Cerebellar cortex (tissue), 1 donor: ENCODE measurements at places on chromosomes 2 and 18.

DNA sequence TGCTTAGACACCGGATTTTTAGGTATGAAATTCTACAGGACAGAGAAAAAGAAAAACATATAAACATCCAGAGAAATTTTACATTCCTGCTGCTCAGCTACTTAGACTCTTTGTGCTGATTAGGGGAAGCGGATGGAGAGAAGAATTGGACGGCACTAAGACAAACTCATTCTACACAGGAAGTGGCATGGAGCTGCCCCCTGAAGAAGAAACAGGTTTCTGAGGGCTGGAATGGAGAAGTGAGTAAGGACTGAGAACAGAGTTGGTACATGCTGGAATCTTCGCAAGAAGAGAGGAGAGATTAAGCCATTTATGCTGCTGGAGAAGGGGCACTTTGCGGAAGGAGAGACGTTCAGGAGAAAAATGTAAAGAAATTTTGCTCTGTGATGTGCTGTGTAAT is 253.0 kb upstream of the ERBB4 start:
- no peak for DNase-seq

DNA sequence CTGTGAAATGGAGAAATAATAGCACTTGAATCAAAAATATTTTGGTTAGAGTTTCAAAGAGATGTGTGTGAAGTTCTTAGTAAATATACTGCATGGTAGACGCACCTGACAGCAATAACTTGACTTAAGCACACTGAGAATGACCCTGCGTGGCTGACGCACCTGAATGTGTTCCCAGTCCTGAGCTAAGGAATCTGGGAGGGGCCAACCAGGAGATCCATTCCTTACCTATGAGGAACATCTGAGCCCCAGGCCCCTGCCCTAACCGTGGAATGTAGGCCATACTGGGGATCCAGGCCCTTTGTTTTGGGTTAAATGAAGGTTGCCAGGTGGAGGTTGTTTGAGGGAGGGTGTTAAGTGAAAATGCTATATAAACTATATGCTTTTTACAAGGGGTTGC is 284.4 kb downstream of the RBM43 start:
- DNase-seq, result no peak

DNA sequence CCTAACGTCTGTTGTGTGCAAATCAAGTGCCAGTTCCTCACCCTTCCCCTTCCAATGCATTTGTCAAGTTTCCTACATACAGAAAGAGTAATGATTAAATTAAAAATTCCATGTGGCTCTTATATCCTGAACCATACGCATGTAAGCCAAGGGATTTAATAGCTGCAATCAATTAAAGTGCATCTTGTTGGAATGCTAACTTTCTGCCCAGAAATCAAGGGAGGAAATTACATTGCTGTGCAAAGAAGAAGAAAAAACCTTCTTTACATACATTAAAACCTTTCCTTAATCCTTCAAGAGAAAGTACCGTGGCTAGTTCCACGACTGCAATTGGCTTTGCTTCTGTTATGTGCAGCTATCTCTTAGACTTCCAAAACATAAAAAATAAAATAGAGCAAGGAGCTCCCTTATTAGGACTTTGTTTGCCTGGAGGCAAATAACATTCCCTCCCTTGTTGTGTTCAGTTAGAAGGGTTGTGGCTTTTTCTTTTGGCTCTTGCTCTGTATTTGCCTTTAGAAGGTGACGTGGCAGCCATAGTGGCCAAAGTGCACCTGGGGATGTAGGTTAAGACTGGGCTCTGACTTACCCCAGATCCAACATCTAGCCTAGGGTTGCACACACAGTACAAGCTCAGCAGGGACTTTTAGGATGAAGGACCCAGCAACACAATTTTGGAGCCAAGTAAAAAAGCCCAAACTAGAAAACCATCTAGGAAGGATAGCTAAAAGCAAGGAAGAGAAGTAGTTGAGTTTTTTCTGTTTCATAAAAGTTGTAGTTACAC is 158.3 kb downstream of the ANTXR1 start:
- DNase-seq, result no peak

- no peak for DNase-seq
These were observed 33.5 kb downstream of the PDE1A start for GRCh38 chr2:182393270-182393760.

GRCh38 chr2:191691016-191691735 is 13.2 kb downstream of the NABP1 start:
- DNase-seq, result peak; percentile 60

DNA sequence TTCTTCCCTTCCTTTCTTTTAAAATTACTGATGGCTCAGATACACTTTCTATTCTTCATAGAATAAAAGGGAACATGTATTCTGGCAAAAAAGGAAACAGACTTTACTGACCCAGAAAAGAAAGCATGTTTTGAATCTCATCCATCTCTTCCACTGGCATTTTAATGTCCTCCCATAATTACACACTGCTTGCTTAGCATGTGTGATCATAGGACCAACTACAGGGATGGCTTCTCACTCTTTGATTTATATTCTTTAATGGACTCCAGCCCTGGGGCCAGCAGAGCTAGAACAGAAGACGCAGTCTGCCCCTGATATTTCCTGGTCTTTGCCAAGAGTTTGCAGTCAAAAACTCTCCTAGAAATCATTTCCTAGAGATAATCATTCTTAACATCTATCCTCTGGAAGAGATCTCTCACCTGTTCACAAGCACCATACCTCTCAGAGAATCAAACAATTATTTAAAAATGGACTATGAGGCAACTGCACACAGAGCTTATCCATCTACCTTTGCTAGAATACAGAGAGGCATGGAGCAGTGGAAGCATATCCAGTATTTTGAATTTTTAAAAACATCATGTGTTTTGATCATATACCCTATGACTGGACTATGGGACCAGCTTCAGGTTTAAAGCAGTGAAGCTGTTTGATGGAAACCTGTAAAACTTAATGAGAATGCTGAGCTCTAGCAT is 429.1 kb downstream of the NRXN1 start:
- DNase-seq, result no peak
